T-helper 9 cell (primary cell): ENCODE measurements at places on chromosomes 1 and 21.

DNA sequence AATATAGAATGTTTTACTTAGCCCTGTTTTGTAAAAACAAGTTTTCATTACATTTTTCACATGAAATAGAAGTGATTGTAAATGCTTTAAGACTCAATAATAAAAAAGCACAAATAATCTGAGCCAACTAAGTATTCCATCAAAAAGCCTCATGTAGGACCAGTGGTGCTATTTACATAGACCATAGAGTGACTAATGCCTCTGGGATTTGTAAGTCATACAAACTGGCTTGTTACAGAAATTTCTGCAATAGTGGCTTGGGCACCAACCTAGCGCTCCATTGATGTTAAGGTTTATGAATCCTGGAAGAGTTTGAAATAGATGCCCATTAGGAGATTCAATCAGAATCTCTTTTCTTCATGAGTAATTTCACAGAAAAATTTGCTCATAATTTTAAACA lies 31.9 kb downstream of the ZMYM1 start:
- no peak for DNase-seq

- DNase-seq = peak; percentile 41
Measured at GRCh38 chr1:222711319-222712252, 705 bp downstream of the AIDA start.

DNA sequence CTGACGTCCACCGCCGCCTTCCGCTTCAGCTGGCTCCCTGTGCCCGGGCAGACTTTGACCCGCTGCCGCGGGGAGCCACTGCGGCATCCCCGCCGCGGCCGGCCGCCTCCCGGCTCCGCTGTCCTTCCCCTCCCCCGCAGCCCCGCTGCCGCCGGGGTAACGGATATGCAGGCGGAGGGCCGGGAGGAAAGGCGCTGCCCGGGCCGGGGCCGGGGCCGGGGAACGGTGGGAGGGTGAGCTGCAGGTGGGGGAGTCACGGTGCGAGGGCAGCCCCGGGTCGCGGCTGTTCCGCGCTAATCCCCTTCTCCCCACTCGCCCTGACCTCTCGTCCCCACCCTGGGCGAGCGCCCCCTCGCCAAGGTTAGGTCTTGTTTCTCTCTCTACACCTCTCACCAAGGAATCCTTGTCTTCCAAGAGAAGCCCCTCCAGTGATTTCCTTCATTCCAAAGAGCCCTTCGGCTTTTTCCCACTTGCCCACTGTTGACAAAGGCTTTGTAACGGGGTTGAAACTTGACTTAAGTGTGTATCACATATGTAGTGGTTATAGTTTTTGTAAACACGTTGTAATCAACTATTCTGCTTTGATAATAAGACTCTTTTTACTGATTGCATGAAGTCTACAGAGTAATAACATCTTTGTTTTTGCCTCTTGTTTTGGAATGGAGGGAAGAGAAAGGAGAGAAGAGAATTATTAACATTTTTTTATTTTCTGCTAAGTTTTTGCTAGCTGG lies 669 bp downstream of the XPR1 start:
- peak; percentile 51 for DNase-seq

GRCh38 chr1:61058483-61059245 lies 23.7 kb upstream of the NFIA start:
- DNase-seq = no peak

DNA sequence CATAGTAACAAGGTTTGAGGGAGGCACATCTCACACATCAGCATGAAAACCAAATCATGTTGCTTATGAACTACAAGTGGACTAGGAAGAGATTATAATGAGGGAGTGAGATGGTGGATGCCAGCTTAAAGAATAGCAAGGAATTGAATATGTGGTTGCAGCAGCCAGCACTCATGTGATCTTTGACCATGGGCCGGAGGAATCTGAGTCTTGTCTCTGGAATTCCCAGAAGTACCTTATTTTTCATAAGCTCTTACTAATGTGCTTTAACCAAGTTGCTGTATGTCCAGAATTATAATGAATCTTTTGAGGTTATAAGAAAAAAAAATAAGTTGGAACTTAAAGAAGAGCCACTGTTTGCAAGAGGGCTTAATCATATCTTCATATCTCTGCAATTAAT lies 97.0 kb downstream of the DISP1 start:
- no peak for DNase-seq

- DNase-seq = no peak
Measured at GRCh38 chr1:92118826-92119225, 38.7 kb downstream of the BTBD8 start.

DNA sequence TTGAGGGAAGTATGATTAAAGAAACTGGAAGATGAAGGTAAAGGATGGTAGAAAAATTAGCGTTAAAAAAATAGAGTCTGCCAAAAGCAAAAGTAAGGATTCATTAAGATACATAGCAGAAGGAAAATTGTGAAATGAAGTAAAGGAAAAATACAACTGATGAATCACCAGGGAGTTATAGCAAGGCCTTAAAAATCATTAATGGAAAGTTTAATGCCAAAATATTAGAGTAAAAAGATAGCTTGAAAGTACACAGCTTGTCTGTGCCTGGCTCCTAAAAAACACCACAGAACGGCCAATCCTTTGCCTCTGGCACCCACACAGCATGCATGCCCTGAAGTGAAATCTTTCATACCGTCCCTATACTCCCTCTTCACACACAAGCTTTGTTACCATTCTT lies 66.9 kb upstream of the APOBEC4 start:
- no peak for DNase-seq

GRCh38 chr21:33325222-33326067 lies 675 bp downstream of the IFNAR1 start:
- DNase-seq = peak; percentile 64

- DNase-seq = no peak
Measured at GRCh38 chr1:23283667-23284602, 60.1 kb downstream of the HNRNPR start.

- no peak for DNase-seq
Measured at GRCh38 chr1:226643177-226643576, 94.6 kb downstream of the STUM start.

DNA sequence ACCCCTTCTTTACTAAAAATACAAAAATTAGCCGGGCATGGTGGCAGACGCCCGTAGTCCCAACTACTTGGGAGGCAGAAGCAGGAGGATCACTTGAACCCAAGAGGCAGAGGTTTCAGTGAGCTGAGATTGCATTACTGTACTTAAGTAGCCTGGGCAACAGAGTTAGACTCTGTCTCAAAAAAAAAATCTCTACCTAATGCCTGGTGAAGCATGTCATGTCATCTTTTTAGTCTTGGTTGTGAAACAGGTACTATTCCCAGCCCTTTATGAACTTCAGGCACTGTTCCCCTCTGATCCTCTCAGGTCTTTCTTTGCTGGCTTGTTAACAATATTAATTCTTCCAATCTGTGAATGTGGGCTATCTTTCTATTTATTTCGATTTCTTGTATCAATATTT lies 22.1 kb downstream of the PRRC2C start:
- no peak for DNase-seq
